ENCODE measurements at places on chromosomes 5 and 9.

DNA sequence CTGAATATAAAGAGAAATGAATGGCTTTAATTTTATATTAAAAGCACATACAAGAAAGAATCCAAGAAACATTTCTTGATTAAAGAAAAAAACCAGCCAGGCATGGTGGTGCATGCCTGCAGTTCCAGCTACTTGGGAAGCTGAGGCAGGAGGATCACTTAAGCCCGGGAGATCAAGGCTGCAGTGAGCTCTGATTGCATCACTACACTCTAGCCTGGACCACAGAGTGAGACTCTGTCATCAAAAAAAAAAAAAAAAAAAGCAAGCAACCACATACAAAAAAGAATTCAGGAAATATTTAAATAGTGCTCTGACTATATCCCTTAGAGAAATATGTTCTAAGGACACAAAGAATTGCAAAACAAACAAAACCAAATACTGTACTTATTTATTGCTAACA is 2.5 kb upstream of the PLAC8L1 start:
- DNase-seq, result no peak

- no peak for DNase-seq
Observed at GRCh38 chr9:113724202-113724601, 151.9 kb upstream of the ZNF618 start.

GRCh38 chr9:4192450-4192849 is 107.4 kb downstream of the GLIS3 start:
- no peak for DNase-seq

GRCh38 chr5:116898917-116899316 is 324.3 kb upstream of the SEMA6A start:
- DNase-seq, result no peak

- DNase-seq, result no peak
Observed at GRCh38 chr9:137075275-137075775, 2.0 kb upstream of the UAP1L1 start.

GRCh38 chr5:155434681-155435080 is 421.1 kb downstream of the KIF4B start:
- no peak for DNase-seq

DNA sequence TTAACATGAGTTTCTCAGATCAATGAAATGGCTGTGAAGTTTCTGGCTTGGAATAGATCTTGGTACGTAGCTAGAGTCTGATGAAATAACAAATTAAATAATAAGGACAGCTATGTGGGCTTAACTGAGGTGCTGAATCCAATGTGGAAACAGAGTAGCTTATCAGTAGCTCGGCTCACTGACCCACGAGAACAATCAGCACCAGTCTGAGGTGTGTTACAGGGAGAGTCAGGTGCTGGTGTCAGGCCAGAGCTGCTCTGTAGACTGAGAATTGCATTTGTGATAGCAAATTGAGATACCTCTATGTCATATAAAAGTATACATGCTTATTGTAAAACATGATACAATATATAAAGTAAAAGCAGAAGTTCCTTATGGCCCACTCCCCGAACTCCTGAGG is 21.2 kb upstream of the CCL28 start:
- DNase-seq, result no peak

DNA sequence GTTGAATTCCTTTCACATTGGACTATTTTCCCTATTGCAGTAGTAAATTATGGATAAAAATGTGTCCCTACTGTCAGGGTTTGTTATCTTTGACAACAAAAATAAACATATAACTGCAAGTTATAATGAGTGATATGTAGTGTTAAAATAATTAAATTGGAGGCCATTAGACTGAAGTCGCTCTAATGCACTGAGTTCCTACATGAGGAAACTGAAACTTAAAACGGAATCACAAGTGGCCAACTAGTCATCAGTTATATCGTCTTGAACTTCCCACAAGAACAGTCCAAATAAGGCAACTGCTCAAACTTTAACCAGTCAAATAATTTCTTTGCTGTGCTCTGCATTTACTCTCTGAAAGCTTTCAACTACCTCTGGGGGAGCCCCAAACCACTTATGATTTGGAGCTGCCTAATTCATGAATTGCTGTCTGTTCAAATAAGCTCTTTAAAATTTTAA is 2.1 kb upstream of the IFT74 start:
- DNase-seq, result no peak

DNA sequence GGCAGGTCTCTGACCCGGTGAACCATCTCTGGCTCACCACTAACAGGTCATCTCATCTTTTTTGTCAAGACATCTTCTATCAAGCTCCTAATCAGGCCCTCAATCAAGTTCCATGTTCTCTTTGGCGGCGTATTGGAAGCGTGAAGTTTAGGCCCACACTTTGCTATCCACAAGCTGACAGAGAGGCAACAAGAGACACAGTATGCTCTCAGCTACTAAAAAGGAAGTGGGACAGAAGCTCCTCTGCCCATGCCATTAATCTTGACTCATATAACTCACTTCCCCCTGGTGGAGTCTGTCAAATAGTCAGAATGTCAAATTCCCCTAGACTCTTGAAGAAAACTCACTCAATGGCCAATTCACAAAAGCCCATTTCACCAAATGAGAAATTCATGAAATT is 77.6 kb upstream of the TMC1 start:
- DNase-seq, result no peak

DNA sequence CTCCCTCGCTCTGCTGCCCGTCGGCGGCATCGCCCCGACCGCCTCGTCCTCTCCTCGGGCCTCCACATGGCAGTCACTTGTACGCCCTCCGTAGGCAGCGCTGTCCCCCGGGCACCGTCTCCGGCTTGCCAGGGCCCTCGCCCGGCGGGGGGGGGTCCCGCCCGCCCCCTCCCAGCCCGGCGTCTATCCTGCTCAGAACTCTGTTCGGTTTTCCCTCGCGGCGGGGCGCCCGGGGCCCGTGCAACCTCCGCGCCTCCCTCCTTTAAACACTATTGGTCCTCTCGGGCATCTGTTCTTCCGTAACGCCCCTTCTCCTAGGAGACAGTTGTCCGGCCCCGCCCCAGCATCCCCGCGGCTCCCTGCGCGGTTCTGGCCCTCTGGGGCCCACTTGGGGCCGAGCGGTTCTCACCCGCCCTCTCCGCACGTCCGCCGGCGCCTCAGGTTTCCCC is 831 bp downstream of the ODF2 start:
- peak; percentile 55 for DNase-seq

DNA sequence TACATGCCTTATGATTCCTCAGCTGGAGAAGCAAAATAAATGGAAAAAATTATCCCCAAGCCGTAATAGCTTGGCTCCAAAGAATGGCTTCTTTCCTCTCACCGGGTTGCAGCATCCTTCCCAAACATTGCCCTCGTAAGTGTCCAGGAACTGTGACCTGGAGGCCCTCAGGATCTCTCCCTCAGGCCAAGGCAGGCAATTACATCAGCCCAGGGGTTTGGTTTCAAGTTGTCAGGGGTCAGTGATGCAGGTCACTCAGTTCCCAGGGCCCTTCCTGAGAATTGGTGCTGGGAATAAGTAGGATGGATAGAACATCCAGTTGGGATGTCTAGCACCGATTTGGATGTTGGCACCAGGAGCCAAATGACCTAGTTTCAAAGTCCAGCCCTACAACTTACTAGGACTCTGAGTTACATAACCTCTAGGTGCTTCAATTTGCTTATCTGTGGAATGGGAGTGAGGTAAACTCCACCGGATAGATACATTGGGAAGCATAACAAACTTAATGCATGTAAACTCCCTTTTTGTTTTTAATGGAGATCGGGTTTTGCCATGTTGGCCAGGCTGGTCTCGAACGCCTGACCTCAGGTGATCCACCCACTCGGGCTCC is 133.5 kb upstream of the DAP start:
- DNase-seq, result no peak

GRCh38 chr5:130546211-130546610 is 618.8 kb downstream of the HINT1 start:
- DNase-seq, result no peak

DNA sequence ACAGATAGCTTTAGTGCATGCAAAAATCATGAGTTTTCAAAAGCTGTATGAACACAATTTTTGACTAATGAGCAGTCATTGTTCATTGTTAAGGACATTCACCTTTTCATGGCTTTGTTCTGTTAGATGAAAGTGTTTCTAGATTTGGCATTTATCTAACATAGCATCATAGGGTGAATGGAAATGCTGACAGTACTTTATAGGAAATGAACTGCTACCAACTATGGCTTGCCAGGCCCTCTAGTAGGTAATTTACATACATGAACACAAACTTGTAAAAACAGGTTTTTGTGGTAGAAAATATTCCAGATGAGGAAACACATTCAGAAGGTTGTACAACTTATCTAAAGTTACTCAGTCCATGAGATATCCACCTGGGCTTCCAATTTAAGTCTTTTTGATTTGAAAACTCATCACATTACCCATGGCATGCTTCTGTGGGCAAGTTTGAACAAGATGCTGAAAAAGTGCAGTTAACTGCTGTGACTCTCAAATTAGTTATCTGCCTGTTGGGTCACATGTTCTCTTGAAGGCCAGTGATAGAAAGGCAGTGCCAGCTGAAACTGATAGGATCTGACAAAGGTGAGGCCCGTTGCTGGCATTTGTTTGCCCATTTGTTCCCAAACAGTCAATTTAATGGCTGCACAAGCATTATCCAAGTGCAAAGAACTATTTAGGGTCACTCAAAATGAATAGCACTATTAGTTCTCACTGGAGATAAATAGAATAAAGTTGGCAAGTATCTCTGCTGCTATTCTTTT is 399.1 kb downstream of the MAN2A1 start:
- no peak for DNase-seq

GRCh38 chr5:138949988-138950387 is 74.9 kb upstream of the LRRTM2 start:
- DNase-seq, result no peak

GRCh38 chr5:172644266-172644665 is 3.2 kb downstream of the NEURL1B start:
- no peak for DNase-seq

DNA sequence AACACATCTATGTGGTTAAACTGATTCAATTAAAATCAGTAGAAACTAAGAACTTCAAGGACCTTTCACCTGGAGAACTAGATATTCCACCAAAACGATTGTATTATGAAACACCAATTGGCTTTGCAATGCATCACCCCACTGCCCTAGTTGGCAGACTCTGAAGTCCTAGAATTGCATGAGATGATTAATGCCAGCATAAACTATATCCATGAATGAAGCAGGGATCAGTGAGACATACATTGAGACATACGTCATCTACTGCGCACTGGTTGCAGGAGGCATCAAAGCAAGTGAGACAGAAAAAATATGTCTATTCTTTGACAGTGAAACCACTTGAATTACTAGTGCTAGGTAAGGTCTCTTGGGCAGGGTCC is 9.7 kb upstream of the ZNF354A start:
- no peak for DNase-seq

DNA sequence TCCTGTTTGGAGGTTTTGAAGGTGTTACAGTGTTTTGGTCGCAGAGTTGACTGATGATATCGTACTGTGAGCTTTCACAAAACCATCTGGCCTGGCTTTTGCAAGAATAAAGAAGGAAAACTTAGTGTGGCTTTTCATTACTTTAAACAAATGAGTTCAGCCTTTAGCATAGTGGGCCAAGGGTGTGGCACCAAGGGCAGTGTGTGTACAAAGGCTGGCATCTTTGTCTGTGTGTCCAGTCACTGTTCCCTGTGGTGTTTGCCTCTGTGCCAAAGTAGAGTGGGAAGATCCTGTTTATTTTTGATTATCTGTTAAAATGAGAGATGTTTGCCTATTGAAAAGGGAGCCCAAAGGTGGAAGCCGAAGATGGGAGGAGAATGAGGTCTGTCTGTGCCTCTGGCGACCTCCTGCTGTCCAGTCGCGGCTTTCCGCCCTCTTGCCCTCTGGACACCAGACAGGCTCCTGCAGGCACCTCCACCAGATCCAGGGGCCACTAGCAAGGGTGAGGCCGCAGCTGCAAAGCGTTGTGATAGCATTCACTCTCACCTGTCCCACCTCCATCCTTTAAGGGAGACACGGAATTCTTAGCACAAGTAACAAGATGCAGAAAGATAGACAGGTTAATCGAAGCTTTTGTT is 113.7 kb downstream of the TRIO start:
- DNase-seq, result no peak

DNA sequence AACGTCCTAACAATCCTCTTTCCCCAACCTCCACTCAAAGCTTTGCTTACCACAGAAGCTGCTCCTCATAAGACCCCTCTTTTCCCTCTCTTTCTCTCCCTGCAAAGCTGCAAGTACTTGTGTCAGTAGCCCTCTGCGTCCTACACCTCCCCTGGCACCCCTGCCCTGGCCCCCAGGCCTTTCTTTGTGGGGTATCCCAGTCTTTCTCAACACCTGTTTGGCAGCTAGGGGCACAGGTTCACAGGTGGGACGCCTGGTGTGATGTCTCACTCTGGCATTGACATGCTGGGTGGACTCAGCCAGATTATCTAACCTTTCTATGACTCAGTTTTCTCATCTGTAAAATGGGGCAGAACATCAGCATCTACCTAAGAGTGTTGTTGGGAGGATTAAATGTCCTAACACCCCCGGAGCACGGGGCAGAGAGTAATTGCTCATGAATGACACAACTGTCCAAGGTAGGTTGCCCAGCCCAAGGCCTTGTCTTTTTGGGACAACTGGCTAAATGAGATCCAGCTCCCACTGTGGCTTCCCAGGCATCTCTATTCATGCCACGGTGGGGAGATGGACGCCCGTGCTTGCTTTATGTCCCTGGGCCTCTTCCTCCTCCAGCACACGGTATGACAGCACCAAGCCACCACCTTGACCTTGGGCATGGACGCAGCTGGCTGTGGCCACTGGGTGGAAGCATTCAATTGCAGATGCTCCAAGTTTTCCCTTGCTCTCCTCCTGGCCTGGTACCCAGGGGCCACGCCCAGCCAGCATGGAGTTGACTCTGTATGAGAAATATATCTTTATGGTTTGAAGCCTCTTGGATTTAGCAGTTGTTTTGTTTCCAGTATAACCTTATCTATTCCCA is 190.4 kb downstream of the RGS3 start:
- no peak for DNase-seq

GRCh38 chr5:7412409-7412808 is 16.5 kb downstream of the ADCY2 start:
- peak; percentile 59 for DNase-seq

DNA sequence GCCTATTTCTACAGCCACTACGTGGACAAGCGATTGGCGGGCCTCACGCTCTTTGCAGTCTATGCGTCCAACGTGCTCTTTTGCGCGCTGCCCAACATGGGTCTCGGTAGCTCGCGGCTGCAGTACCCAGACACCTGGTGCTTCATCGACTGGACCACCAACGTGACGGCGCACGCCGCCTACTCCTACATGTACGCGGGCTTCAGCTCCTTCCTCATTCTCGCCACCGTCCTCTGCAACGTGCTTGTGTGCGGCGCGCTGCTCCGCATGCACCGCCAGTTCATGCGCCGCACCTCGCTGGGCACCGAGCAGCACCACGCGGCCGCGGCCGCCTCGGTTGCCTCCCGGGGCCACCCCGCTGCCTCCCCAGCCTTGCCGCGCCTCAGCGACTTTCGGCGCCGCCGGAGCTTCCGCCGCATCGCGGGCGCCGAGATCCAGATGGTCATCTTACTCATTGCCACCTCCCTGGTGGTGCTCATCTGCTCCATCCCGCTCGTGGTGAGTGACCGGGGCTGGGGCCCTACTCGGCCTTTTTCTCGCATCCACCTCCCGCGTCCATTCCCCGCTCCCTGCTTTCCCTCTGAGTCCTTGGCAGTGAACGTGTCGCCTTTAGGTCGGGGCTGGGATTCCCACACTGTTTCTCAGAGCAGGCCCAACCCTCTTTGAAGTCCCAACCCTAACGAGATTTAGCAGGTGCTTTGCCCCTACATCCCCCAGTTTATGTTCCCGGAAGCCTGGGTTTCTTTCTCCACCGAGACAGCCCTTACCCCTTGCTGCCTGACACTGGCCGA is 1.8 kb downstream of the PTGER4 start:
- DNase-seq, result no peak

GRCh38 chr9:127785023-127785932 is 556 bp upstream of the CDK9 start:
- peak; percentile 73 for DNase-seq

GRCh38 chr5:82817897-82818676 is 259.1 kb downstream of the TMEM167A start:
- DNase-seq, result no peak

All from anterior cingulate cortex (tissue), 58 donors.